Activated CD4-positive, alpha-beta T cell treated with anti-CD3 and anti-CD28 coated beads, Interleukin-2, amount 10 ng/mL, durations not matched to agents 7 days and 5 days (primary cell): ENCODE measurements at places on chromosomes 3 and 15. TPM values are rescaled to one million over a fixed set of nuclear protein-coding genes. Genes with fewer than 3 reads are reported as not detected.
A peak's percentile ranks its signal among the peaks of the same experiment; 100 is the strongest.

DNA sequence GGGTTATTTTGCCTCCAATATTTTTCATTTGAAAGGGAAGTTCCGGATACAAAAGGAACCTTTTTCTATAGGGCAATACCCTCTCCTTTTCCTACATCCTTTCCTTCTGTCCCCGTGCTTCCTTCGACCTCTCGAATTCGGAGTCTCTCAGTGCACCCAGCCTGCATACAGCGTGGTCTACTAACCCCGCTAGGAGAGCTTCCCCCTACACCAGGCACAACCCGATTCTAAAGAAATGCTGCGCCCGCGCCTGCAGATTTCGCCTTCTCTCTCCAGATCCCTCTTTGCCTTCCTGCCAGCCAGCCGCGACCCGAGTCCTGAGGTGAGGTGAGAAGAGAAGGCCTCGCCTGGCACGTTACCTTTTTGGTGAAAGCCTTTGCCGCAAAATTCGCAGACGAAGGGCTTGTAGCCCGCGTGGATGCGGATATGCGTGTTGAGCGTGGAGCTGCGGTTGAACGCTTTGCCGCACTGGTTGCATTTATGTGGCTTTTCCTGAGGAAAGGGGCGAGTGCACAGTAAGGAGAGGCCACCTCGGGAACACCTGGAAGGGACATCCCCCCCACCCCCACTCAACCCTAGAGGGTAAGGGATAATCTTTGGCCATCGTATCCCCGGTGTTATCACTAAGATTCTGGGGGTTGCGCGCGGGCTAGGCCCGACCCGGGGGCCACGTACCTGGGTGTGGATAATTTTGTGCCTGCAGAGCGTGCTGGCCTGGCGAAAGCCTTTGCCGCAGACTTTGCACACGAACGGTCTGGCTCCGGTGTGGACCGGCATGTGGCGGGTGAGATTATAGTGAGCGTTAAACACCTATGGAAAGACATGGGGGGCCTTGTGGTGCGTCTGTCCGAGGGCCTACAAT is 2.3 kb downstream of the FEZF2 start:
- H3K27ac ChIP-seq = peak overlapping the region; percentile 50
- peak overlapping the region; percentile 41 for H3K4me3 ChIP-seq
- peaks cover 3% of the 10 kb centered on the region for H3K36me3 ChIP-seq
- DNase-seq = no peak
- peaks cover 91% of the 10 kb centered on the region for H3K27me3 ChIP-seq

The ZNF639 gene
- 34.7 TPM for total RNA-seq

The MAP2K5 gene
- 26.3 TPM for total RNA-seq

The SEMA5B gene
- total RNA-seq = not detected

The ADGRG7 gene
- not detected for total RNA-seq

DNA sequence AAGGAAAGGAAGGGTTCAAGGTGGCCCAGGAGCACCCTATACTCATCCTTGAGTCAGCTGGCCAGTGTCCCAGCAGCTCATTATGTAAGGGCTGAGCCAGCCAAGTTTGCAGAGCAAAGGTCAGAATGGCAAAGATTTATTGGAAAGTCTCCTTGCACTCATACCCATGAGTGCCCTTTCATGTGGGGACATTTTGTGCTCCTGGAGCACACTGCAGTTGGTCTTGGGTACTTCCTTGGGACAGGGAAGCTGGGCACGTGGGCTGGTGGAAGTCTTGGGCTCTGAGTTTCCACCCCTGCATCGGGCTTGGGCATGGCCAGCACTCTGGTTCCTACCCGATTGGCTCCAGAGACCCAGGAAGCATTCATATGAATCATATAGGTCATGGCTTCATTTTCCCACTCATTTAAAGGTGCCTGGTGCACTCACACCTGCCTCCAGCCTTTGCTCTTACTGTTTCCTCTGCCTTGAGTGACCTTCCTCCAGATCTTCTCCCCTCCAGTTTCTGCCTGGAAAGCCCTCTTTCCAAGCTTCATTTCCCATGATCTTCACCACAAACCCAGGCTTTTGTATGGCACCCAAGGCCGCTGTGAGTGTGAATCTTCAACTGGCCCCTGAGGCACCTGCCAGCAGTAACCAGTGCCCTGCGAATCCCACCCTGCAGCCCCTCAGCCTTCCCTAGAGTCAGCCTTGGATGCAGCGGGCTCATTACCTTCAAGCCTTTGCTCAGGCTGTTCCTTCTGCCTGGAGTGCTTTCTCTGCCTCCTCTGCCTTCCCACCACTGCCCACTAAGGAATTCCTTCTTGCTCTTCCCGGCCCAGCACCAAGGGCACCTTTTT is 10.5 kb upstream of the PRKCD start:
- H3K27ac ChIP-seq = no peak overlapping the region
- DNase-seq = no peak
- H3K36me3 ChIP-seq = no peaks in the 10 kb centered on the region
- H3K4me1 ChIP-seq = no peaks in the 10 kb centered on the region
- peaks cover 16% of the 10 kb centered on the region for H3K27me3 ChIP-seq
- no peak overlapping the region for H3K4me3 ChIP-seq

DNA sequence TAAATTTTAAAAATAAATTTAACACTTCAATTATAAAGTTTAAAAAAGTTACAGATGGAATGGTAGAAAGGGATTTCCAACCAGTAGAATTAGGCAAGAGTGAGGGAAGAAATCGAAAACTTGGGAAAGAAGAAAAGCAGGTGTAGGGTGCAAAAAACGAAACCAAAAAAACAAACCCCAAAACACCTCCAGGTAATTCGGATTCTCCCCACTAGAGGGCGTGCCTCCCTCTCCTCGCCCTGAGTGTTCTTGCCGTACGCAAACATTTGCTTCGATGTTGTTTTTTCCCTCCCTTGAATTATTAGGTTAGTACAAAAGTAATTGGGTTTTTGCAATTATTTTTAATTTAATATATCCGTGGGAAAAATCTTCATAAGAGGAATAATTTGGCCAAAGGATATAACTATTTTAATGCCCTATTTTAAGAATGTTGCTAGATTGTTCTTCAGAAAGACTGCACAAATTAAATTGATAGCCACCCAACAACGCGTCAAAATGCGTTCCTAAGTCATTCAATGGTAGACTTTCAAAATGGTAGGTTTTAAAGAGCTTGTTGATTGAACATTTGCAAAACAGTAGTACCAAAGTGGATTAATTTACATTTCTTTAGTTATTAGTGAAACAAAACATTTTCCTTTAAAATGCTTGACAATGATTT is 63.7 kb downstream of the SLC30A4 start:
- H3K4me1 ChIP-seq = peaks cover 48% of the 10 kb centered on the region
- no peaks in the 10 kb centered on the region for H3K27me3 ChIP-seq
- DNase-seq = peak; percentile 86
- H3K27ac ChIP-seq = no peak overlapping the region
- H3K4me3 ChIP-seq = peak overlapping the region; percentile 48

GRCh38 chr3:138234401-138235179 is 47.5 kb downstream of the ARMC8 start:
- H3K27ac ChIP-seq = no peak overlapping the region
- peaks cover 10% of the 10 kb centered on the region for H3K4me1 ChIP-seq
- no peak overlapping the region for H3K4me3 ChIP-seq
- H3K36me3 ChIP-seq = peaks cover 46% of the 10 kb centered on the region
- H3K27me3 ChIP-seq = no peaks in the 10 kb centered on the region
